ENCODE measurements at places on chromosomes 16 and 17. TPM values are rescaled to one million over a fixed set of nuclear protein-coding genes. Genes with fewer than 3 reads are reported as not detected.

GRCh38 chr17:63274146-63274545, 172.0 kb downstream of the CYB561 start:
- no peak for DNase-seq

- no peak for DNase-seq
Measured at GRCh38 chr17:12637015-12637414, 28.7 kb upstream of the MYOCD start.

Gene BMERB1
- 16.0 TPM for total RNA-seq

GRCh38 chr17:6660805-6661463, 9.4 kb downstream of the C17orf100 start:
- no peak for DNase-seq

Measured in activated T-helper 1 cell treated with anti-CD3 and anti-CD28 coated beads, Interleukin-12 subunit alpha, Interleukin-12 subunit beta, Interleukin-2, Interleukin-4 antibody, amounts not matched to agents 30 ng/mL and 10 ng/mL and 1 ng/mL, durations not matched to agents 14 hours and 24 hours and 36 hours (primary cell).